ENCODE measurements at places on chromosomes 3 and 15. TPM values are rescaled to one million over a fixed set of nuclear protein-coding genes. Genes with fewer than 3 reads are reported as not detected.

Gene SH3GL3
- not detected for total RNA-seq

Gene ATP8B4
- total RNA-seq, result 21.3 TPM

Gene GPR149
- not detected for total RNA-seq

Gene SPINK8
- not detected for total RNA-seq

Gene ZBTB47
- total RNA-seq, result 0.69 TPM

Gene CLDN11
- total RNA-seq, result not detected

Gene CLSTN2
- total RNA-seq, result not detected

Gene EBLN2
- 7.0 TPM for total RNA-seq

Gene SEMA3F
- total RNA-seq, result 0.25 TPM

Gene UBE2E1
- 76.2 TPM for total RNA-seq

Gene GOLGA8B
- total RNA-seq, result 228 TPM

Gene HRH1
- 4.6 TPM for total RNA-seq

Gene CELF6
- 0.58 TPM for total RNA-seq

Gene SLC22A13
- 1.2 TPM for total RNA-seq

Gene ZNF197
- total RNA-seq, result 14.8 TPM

Gene HTD2
- total RNA-seq, result 7.9 TPM

Gene ANKRD34C
- total RNA-seq, result not detected

Gene DHX36
- 76.7 TPM for total RNA-seq

Gene PLEKHO2
- 15.3 TPM for total RNA-seq

Gene ATP2C1
- total RNA-seq, result 79.6 TPM

Gene PIK3CB
- 26.3 TPM for total RNA-seq

Gene SAMMSON
- total RNA-seq, result not detected

Gene CFAP44
- total RNA-seq, result 5.0 TPM

Gene AHSG
- not detected for total RNA-seq

Gene C3orf70
- total RNA-seq, result not detected

Gene DBR1
- total RNA-seq, result 22.0 TPM

Gene RHOV
- total RNA-seq, result 0.23 TPM

Gene NAA50
- total RNA-seq, result 105 TPM

Gene ACTC1
- not detected for total RNA-seq

Gene DAZL
- not detected for total RNA-seq

Gene C3orf22
- not detected for total RNA-seq

Gene TRIM42
- not detected for total RNA-seq

Gene KIF7
- total RNA-seq, result 1.8 TPM

Gene SIDT1
- 28.9 TPM for total RNA-seq
